ENCODE measurements at places on chromosomes 6 and 20.

- DNase-seq: no peak
Measured at GRCh38 chr6:119296036-119297035, 53.2 kb downstream of the MAN1A1 start.

DNA sequence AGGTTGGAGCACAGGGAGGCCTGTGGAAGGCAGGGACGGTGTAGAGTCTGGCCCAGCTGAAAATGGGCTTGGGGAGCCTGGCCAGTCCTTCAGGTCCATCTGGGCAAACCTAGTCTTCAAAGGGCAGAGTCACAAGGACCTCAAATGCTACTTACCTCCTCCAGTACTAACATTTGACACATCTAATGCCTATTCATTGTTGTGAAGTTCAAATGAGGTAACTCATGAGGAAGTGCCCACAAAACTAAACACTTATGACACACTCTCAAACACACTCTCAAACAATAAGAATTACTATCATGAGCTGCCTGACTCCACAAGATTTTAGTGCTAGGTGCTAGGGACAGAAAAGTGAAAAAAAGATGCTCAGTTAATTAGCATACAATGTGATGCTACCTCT lies 27.1 kb downstream of the DAAM2 start:
- no peak for DNase-seq

DNA sequence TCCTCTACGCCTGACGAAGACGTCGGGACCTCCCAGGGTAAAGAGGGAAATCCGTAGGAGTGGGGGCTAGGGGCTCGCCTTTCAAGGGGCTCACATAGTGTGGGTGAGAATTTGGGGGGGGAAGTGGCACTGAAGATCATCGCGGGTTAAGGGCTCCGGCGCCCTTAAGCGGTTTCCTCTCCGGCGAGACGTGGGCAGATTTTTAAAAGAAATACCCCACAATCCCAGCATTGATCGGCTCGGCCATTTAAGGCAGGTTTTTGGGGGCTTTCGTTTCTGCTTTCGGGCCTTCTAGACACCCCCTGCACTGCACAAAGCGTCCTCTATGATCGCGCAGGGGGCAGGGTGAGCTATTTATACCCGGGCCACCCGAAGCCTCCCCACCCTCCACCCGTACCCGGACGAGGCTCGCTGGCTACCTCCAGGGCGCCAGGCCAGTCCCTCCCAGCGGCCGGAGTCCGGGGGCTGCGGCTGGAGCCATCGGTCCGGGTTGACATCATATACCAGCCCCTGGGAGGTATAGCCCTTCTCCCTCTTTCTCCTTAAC lies 1.2 kb downstream of the NKX2-2 start:
- no peak for DNase-seq

- no peak for DNase-seq
Measured at GRCh38 chr20:37309936-37310590, 20.6 kb downstream of the MANBAL start.

DNA sequence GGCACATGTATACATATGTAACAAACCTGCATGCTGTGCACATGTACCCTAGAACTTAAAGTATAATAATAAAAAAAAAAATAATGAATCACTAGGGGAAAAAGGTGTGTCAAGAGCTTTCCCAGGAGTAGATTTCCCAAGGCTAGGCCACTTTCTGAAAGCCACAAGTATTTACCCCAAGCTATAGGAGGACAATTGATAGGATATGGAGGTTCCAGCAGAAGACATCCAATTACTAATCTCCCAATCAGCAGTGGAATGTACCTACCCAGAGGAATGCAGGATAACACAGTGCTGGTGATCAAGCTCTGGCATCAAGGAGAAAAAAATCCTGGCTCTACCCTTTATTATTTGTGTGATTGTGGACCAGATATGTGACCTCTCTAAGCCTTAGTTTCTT lies 562.7 kb downstream of the RFPL4B start:
- no peak for DNase-seq

- DNase-seq: no peak
Measured at GRCh38 chr6:137755284-137755683, 111.8 kb upstream of the TNFAIP3 start.

DNA sequence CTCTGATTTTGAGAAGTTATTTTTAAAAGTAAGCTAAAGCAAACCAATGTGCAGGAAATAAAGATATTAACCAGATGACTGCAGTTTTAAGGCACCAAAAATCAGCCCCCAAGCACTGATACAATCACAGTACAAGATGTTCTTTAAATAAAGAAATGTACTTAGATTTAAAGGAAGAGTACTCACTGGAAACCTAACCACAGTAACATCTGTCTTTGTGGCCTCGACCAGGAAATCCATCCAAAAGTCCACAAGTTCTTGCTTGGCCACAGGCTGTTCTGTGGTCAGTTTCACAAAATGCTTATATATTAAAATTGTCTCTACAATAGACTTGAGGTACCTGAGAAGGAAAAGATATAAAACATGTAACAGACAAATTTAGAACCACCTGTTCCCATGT lies 105.9 kb upstream of the MAP7 start:
- DNase-seq: no peak

DNA sequence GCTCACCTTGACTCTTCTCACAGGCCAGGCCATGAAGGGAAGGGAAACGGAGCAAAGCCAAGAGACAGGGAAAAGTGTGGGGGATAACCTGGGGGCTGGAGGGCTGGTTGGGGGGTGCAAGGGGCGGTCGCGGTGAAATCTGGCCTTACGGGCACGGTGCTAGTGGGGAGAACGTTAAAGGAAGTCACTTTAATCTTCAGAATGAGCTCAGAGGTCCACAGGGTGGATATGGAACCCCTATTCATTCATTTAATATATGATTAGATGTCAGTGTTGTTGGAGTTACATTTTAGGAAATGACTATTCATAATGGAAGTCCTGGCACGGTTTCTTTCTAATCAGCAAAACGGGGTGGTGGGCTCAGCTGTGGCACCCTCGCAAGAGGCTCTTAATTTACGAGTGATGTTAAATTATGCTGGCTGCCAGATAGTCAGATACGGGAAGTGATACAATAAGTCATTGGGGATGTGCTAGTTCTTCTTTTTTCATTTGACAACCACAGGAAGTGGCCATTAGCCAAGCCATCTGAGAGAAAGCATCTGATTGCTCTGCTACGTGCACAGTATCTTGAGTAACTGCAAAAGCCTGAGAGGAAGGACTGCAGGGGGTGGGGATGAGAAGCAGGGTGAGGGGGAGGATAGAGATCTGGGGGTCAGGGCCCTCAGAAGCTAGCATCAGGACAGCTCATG lies 253.0 kb downstream of the QKI start:
- DNase-seq: no peak
